ENCODE measurements at places on chromosomes 7 and 10.

DNA sequence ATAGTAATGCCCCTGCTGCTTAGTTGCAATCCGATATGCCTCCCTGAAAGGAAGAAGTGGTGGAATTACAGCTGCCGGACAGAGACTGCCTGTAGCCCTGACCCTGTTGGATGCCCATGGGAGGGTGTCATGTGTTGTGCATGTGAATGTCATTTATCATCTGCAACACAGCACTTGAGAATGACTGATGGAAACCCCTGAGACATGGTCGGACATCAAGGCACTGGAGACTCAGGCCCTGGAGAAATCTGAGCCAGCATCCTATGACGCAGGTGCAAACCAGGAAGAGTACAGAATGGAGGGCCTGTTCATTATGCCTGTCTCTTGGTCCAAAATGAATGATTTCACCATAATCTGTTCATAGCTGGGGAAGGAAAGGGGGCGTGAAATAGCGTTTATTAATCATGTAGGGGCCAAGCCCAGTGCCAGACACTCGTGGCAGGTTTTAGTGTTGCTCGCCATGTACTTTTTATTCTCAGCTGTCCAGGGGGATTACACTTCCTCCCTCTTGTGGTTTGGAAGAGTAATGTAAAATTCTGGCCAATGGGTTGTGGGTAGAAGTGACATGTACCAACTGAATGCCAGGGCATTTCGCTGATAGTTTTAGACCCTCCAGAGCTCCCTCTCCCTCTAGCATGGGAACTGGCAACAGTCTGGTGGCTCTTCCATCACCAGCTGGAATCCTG lies 23.0 kb upstream of the LEP start:
- DNase-seq = no peak

- no peak for DNase-seq
Measured at GRCh38 chr10:117668327-117669008, 125.9 kb downstream of the EMX2 start.

GRCh38 chr10:132910186-132910880 lies 32.0 kb downstream of the CFAP46 start:
- no peak for DNase-seq

DNA sequence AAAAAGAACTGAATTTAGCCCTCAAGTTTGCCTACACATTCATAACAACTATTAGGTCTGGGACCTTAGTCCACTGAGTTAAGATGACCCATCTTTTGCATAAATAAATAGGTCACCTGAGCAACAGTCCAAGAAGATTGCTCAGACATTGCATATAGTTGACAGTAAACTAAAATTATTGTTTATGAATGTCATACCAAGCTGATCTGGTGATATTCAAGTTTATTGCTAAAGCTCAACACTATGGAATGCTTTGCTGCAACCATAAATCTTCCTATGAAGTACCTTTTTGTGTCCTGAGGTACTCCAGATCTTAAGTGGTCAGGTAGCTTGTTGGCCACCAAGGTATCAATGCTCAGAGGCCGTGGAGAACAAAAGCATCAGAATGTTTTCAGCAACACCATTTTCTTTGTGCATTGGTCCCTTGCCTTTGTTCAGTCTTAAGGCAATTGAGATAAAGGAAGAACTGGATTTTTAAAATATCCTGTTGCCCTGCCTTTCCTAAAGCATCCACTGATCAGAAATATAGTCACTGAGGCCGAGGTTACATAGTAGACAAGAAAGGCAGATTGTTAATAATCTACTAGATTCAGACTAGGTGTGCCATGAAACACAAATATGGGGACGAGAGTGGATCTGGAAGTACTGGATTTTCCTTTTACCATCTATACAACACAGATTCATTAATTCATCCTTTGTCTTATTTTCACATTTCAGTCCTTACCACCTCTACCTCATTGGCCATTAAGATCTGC lies 321.3 kb downstream of the PTEN start:
- DNase-seq = no peak

DNA sequence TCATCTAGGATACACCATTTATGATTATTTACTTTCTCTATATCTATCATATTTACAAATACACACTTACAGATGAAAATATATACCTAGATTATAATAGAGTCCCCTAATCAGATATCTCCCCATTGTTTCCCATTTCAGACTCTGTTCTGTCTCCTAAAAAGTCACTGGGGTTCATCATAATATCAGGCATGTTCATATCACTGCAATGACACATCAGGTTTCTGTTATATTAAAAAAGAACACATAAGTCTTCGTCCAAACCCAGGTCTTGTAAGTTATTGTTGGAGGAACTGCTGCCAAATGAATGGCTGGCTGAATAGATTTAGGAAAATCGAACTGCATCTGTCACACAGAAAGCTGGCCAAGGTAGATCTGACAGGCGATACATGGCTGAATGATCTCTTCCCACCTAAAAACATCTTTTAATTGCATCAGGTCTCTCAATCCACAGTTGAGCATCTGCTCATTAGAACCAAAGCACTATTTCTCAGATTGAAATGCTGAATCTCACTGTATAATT lies 178.7 kb downstream of the CACNA2D1 start:
- DNase-seq = no peak

- no peak for DNase-seq
Measured at GRCh38 chr10:58666024-58666423, 153.4 kb downstream of the BICC1 start.

DNA sequence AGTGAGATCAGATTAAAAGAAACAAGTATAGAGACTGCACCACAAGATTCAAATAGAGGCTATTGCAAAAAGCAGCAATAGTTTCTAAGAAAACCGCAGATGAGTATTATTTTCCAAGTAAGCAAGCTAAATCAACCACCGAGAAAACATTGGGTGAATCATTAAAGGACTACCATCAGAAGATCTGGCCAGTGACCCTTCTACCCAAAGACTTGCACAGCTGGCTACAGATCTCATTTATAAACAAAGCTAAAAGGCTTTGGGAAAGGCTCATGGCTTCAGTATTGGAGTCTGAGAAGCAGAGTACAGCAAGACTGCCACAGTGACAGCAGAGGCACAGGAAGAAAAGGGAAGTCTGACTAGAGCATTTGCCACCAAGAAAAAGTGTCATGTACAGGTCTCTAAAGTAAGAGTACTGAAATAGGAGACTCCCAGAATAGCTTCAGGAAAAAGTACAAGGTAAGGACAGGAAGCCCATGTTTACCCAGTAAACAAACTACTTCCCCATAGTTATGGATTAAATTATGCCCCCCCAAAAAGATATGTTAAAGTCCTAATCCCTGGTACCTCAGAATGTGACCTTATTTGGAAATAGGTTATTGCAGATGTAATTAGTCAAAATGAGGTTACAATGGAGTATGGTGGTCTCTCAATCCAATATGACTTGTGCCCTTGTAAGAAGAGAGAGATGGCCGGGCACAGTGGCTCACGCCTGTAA lies 19.0 kb downstream of the STEAP1 start:
- DNase-seq = no peak

All from DMS153 (cell line).